ENCODE measurements at places on chromosomes 11 and 22. TPM values are rescaled to one million over a fixed set of nuclear protein-coding genes. Genes with fewer than 3 reads are reported as not detected.

The VSTM5 gene
- 0.03 TPM for total RNA-seq

The TRIM51 gene
- total RNA-seq: not detected

The GP1BB gene
- total RNA-seq: 4.3 TPM

The KRTAP5-7 gene
- total RNA-seq: not detected

The ZP1 gene
- 0.98 TPM for total RNA-seq

The HMBS gene
- total RNA-seq: 12.6 TPM

Measured in smooth muscle cell of the pulmonary artery (primary cell).